ENCODE measurements at places on chromosomes 12 and 14.

DNA sequence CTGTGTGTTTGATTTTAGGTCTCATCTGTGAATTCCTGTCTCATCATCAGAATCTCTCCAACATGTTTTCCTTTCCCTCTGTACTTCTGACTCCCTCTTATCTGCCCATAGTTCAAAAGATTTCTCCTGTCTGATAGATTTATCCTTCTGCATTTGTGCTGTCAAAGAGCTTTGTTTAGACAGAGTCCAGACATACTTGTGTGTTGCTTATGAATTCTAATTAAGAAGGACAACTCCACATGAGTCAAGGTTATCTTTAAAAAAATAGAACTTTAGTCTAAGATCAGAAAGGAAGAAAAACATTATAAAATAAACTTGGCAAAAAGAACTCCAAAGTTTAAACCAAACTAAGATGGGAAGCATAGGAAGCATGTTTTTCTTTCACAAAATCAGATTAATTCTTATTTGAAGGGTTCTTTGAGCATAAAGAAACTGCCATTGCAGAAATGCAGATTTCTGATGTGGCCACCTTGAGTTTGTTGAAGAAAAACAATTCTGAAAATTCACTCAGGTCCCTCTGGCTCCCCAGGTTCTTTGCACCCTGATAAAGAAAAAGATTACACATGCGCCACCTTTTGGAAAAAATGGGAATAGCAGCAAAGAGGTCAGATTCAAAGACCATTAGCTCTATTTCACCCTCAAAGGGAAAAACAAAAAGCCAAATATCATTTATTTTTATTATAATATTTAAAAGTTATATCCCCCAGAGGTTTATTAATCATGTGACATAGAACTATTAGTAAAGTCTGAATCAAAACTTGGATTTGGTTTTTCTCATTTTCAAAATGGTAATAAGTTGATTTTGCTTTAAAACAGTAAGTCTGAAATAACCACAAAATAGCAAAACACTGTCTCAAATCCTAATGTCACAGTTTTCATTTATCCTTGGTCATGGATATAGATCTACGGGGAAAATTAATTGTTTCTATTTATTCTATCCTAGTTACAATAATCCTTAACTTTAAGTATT, 143.7 kb upstream of the DCN start:
- peak; percentile 50 for DNase-seq

GRCh38 chr12:54331461-54331860, 6.5 kb downstream of the COPZ1 start:
- DNase-seq: no peak

GRCh38 chr12:59398164-59398563, 197.7 kb upstream of the SLC16A7 start:
- no peak for DNase-seq

DNA sequence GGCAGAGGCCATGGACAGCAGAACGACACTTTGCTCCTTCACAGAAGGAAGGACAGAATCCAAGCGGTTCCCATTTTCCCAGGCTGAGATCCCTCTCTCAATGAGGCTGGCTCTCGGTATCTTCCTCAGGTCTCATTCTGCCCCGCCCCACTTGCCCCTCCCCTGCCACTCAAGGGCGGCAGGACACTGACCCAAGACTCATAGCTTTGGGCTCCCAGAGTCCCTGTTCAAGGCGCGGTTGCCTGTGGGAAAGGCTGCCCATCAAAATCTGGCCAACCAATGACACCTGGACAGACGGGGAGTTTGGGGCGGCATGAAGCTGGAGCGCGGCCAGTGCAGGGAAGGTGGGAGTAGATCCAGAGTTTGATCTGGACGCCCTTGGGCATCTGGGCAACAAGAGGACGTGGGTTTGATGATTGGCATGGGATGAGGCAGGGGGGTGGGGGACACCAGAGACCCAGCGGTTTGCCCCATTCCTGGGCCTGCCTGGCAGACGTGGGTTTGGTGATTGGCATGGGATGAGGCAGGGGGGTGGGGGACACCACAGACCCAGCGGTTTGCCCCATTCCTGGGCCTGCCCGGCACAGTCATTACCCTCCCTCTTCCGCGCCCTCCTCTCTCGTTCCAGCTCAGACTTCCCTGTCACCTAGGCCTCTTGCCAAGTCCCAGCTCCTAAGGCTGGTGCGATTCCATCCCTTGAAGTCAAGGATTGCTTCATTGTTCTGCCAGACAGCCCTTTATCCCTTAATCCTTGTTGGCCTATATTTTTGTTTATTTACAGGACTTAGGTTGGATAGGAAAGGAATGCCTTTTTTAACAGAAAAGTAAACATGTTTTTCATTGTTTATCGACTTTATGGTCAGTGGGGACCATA, 92.1 kb downstream of the NINJ2 start:
- DNase-seq: no peak

DNA sequence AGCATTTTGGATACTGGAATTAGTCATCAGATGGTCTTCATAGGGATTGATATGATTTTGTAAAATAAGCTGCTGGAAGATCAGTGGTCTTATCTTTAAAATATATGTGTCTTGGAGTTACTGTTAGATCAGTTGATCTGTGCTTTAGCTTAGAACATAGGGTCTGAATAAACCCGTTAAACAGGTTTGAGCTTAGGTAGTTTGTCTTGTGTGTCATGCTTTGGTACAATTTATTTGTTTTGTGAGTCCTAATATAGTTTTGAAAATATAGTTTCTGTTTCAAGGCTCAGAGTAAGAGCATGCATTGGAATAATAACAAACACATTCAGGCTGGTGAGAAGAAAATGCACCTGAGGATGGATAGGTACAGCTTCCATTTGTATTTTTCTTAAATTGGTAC, 505.0 kb downstream of the SLC16A7 start:
- no peak for DNase-seq

DNA sequence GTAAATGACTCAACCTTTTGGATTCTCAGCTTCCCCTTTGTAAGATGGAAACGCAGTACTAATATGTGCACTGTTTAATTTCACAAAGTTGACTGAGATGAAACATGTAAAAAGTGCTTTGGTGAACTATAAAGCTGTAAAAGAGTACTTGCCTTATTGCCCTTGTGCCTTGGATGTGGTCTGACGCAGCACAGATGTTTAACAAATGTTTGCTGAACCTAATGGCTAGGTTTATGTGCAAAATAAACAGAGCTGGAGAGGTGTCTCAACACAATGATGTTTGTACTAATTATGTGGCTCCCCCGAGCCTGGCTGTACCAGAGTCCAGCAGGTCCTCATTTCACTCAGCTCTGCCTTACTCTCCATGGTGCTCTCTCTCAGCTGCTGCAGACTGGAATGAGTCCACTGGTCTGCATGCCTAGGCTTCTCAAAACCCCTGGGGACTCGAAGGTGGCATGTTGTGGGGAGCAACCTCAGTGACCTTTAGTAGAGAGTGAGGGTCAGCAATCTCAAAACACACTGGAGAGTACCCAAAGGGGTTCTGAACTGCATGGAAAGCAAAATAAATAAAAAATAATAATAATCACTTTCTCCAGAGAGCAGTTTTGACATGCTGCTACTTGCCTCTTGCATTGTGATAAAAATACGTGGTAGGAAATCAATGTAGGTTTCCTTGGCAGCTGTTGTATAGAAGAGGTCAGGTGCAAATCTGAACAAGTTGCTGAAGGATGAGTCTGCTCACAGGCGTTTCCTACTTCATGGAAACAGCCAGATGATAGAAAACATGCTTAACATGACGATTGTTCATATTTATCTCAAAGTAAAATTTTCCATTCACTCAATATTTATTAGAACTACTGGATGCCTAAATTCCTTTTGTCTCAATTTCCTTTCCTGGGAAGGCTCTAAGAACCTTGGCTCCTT, 8.5 kb upstream of the AMIGO2 start:
- DNase-seq: no peak

DNA sequence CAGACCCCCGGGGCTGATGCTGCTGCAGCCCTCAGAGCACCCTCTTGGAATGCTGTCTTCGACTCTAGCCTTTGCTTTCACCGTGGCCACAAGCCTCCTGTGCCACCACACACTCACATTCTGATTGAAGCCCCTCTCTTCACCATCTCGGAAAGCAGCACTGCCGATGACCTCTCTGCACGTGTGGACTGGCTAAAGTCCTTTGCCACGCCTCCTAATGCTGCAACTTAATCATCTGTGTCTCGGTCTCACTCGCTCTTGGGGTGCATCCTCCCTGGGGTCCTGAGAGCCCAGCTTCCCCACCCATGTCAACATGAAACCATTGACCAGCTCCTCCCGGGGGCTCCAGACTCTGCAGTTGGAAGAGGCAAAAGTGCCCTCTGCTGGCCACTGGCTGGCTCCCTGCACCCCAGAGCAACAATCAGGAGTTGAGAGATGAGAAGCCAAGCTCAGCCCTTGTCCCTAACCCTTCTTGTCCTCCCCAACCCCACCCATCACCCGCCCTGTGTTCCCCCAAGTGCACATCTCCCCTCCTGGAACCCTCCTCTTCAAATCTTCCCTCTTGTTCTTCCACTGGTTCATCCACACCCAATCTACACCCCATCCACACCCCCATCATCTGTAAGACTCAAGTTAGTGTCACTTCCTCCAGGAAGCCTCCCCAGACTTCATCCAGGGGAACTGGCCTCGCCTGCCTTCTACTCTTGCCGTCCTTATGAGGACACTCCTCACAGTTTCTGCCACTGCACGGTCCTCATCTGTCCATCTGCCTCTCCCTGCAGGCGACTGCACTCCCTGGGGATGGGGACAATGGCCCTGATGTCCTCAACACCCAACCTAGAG, 23.6 kb upstream of the FAM181A start:
- no peak for DNase-seq

- no peak for DNase-seq
Measured at GRCh38 chr14:55743551-55743950, 163.5 kb downstream of the KTN1 start.

- DNase-seq: no peak
Measured at GRCh38 chr12:53738406-53739213, 11.4 kb upstream of the CALCOCO1 start.

GRCh38 chr12:93614917-93615596, 42.6 kb downstream of the SOCS2 start:
- DNase-seq: no peak

- DNase-seq: no peak
Measured at GRCh38 chr12:115343008-115343407, 659.0 kb upstream of the TBX3 start.

- DNase-seq: no peak
Measured at GRCh38 chr14:95531473-95531872, 3.4 kb upstream of the GLRX5 start.

DNA sequence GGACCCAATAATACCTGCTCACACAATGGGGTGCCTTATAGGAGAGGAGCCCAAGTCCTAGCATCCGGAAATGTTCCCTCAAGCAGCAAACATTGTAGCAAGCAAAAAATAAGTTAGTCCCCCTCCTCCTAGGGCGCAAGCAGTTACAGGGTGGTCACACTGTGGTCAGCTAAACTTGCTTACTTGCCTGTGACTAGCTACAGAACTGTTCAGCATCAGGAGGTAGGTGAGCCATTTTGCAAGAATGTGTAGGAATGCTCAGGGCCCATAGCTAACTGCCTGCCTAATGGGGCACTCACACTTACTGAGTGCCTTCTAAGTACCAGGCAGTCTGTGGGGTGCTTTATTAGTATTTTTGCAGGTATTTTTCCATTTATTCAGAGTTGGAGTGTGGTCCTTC, 154.6 kb upstream of the GRIN2B start:
- no peak for DNase-seq

GRCh38 chr14:30928462-30928861, 54.1 kb downstream of the COCH start:
- DNase-seq: no peak

DNA sequence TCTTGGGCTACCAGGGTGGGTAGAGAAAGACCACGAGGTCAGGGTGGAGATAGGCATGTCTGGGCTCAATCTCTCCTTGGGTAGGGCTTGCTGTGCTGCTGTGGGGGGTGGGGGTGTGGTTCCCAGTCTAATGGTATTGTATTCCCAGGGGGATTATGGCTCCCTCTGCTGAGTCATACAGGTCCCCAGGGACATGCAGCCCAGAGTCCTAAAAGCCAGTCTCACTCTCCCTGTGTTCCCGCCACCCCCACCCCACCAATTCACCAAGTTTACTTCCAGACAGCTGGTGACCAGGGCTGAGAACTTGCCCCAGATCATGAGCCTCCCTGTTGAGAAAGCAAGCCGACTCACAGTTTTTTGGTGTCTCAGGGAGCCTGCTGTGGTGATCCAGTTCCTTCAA, 367.6 kb downstream of the C12orf75 start:
- no peak for DNase-seq

DNA sequence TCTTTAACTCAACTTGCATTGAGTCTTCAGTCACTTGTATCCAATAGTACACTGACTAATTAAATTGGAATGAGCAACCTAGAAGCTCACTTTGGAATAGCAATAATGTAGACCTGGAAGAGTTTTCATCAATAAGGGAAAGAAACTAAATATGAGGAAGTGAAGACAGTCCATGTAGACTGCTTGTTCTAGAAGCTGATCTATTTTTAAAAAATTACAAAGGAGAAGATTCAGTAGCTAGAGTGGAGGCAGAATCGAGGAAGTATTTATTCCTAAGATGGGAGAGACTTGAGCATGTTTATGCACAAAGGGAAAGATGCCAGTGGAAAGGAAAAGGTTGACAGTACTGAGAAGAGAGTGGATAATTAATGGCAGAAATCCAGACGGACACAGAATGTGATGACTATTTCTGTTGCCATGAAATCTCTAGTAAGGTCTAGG, 156.3 kb upstream of the PDE3A start:
- DNase-seq: no peak

DNA sequence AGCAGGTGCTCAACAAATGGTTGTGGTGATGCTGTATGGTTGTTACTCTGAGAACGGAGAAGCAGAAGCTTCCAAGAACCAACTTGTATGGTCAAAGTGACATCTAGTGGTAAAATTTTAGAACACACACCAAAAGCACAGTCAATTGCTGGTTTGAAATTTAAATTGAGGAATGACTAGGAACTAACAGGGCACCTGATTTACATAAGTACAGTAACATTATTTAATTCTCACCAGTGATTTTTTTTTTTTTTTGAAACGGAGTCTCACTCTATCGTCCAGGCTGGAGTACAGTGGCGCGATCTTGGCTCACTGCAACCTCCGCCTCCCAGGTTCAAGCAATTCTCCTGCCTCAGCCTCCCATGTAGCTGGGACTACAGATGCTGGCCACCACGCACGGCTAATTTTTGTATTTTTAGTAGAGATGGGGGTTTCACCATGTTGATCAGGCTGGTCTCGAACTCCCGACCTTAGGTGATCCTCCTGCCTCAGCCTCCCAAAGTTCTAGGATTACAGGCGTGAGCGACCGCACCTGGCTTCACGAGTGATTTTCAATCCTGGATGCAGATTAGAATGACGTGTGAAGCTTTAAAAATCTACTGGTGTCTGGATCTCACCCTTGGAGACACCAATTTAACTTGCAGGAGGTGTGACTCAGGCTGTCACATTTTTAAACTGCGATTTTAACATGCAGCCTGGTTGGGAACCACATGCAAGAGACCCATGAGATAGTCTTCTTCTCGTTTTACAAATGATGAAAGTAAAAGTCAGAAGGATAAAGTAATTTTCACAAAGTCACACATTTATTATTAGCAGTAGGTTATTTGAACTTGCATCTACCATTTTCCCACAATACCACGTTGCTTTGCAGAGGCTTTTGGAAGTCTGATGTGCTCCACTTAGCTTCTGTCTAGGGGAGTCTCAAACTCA, 14.1 kb upstream of the NUMB start:
- no peak for DNase-seq

GRCh38 chr14:22225516-22226140, 363.4 kb downstream of the DAD1 start:
- no peak for DNase-seq

GRCh38 chr12:61291647-61292046, 968.6 kb upstream of the USP15 start:
- no peak for DNase-seq

- no peak for DNase-seq
Measured at GRCh38 chr12:42484996-42485395, 104.5 kb downstream of the PRICKLE1 start.
